ENCODE measurements at places on chromosomes 5 and 9. TPM values are rescaled to one million over a fixed set of nuclear protein-coding genes. Genes with fewer than 3 reads are reported as not detected.

BOD1 gene
- polyA plus RNA-seq, result 69.1 TPM

GRCh38 chr5:79062436-79062835 lies 7.0 kb downstream of the DMGDH start:
- no peak overlapping the region for H3K4me3 ChIP-seq
- H3K36me3 ChIP-seq, result no peaks in the 10 kb centered on the region
- H3K27ac ChIP-seq, result no peak overlapping the region

SPATA31C1 gene
- polyA plus RNA-seq, result not detected

DNA sequence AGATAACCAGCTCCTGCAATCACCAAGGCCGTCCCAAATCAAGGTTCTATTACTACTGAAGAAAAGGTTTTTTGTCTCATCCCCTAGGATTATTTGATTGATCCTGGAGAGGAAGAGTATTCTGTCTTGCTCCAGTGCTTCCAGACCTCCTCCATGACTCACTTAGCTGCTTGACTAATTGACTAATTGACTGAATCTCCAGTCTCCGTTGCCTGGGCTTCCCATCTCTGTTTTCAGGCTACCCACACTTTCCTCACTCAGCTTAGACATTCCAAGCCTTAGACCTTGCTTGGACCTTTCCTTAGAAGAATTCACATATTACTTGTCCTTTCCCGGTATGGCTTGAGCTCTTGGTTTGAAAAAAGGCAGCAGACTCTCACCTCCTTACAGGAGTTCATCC lies 60.6 kb downstream of the FRMD3 start:
- no peaks in the 10 kb centered on the region for H3K4me1 ChIP-seq
- DNase-seq, result no peak
- H3K4me3 ChIP-seq, result no peak overlapping the region
- H3K27ac ChIP-seq, result no peak overlapping the region
- H3K36me3 ChIP-seq, result no peaks in the 10 kb centered on the region

DNA sequence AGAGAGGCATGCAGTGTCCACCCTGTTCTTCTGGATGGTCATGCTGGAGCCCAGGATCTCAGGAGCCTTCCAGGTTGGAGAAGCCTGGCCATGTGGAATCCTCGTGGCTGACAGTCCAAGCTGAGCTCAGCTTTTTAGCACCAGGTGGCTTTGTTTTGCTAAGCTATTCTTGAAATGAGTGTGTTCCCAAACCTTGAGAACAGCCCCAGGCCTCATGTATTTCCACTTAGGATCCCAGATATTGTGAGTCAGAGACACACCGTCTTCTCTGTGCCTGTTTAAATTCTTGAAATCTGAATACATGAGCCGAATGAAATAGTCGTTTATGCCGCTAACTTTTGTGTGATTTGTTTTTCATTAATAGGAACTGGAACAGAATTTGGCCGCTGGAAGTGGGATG lies 61.2 kb downstream of the IRX2 start:
- H3K4me1 ChIP-seq, result no peaks in the 10 kb centered on the region
- DNase-seq, result no peak
- H3K36me3 ChIP-seq, result no peaks in the 10 kb centered on the region
- H3K4me3 ChIP-seq, result no peak overlapping the region
- H3K27ac ChIP-seq, result no peak overlapping the region

DNA sequence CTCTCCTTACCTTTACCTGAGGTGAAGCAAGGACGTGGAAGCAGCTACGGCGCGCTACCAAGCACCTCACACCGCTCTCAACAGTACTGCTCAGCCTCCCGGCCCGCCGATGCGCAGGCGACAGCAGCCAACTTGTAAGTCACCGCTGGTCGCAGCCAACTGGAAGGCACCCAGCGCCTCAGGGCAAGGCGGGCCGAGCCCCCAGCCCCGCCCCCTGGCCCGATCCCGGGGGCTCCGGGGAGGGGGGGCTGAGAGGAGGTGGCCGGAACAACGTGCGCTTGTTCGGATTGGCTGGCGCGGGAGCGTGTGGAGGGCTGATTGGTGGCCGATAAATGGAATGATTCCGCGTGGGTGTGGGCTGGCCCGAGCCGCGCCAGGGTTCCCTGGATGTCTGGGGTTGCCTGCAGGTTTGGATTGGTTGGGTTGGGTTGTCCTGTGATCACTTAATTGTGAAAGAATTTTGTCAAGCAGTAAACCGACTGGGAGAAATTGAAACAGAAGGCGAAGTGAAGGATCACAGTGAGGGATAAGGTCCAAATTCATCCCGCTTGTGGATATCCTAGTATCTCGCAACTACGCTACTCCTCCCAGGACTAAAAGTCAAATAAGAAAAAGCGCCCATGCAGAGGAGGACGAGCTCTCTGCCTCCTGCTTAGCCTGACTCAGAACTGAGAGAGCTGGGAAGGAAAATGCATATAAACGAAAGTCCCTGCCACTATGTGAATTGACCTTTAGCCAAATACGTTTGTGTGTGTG lies at the start of gene STARD4:
STARD4 (minus strand) TSS at position 161 of the 756 bp plus-strand sequence. CDS start 5,102 bp downstream, outside the sequence.
- H3K4me3 ChIP-seq, result peak within 1 kb of the TSS; percentile 90
- H3K36me3 ChIP-seq, result no peaks in the 10 kb centered on the region
- peak within 1 kb of the TSS; percentile 90 for H3K27ac ChIP-seq
- no peaks in the 10 kb centered on the region for H3K27me3 ChIP-seq
- H3K4me1 ChIP-seq, result peaks cover 4% of the 10 kb centered on the region

OBP2B gene
- not detected for polyA plus RNA-seq

CER1 gene
- polyA plus RNA-seq, result not detected

Measured in fibroblast of lung (primary cell).